Stimulated activated CD8-positive, alpha-beta memory T cell treated with anti-CD3 and anti-CD28 coated beads, Interleukin-4, amount 100 ng/mL, for 1 hour (primary cell): ENCODE measurements at places on chromosomes 12 and 14.

- no peak for DNase-seq
Measured at GRCh38 chr14:76208340-76208739, 56.6 kb downstream of the GPATCH2L start.

DNA sequence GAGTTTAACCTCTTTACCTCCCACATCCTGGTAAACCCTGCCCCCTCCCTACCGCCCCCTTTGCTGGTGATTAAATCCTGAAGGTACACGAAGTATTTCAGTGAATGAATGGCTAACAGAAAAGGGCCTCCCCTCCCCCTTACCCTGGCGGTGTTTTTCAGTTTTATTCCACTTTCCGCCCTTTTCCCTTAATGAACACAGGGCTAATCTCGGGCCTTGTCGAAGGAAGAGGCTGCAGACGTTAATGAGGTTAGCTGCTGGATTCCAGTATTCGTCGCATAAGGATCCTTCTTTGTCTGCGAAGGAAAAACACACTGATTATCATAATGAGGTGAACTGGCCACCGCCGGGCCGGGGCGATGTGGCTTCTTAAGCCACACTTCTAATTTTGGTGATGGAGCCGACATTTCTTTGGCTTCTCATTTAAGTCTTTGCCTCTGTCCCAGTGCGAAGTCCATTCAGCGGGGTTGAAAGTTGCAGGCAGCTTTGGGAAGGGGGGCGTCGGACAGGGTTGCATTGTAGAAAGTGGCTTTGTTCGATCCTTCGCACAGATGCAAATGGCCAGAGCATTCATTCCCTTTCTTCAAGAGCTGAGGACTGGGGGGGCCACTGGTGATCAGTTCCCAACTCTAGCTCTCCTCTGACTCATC, 6.5 kb downstream of the MEG3 start:
- no peak for DNase-seq

DNA sequence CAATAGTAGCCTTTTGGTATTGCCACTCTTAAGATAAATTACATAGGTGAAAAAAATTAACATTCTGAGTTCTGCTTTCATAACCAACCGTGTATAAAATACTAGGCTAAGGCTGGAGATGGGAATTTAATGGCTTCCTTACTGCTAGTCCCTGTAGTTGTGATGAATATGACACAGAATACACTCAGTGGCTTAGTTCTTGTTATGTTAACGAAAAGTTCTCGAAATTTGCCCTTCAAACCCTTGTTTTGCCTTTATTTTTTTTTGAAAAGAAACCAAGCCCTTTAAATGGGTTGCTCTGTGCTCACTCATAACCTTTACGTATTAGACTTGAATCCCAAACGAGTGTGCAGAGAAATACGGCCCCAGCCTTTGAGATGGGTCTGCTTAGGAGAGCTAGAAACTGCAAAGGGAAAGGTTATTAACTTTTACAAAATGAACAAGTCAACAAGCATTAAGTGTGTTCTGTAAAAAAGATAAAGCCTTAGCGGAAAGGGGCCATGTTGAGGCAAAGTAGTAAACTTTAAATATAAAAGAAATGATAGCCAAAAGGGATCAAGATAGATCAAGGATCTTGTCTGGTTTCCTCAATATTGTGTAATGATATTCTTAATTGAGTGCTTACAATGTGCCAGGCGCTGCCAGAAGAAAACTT, 1.7 kb downstream of the NUDT4 start:
- no peak for DNase-seq

DNA sequence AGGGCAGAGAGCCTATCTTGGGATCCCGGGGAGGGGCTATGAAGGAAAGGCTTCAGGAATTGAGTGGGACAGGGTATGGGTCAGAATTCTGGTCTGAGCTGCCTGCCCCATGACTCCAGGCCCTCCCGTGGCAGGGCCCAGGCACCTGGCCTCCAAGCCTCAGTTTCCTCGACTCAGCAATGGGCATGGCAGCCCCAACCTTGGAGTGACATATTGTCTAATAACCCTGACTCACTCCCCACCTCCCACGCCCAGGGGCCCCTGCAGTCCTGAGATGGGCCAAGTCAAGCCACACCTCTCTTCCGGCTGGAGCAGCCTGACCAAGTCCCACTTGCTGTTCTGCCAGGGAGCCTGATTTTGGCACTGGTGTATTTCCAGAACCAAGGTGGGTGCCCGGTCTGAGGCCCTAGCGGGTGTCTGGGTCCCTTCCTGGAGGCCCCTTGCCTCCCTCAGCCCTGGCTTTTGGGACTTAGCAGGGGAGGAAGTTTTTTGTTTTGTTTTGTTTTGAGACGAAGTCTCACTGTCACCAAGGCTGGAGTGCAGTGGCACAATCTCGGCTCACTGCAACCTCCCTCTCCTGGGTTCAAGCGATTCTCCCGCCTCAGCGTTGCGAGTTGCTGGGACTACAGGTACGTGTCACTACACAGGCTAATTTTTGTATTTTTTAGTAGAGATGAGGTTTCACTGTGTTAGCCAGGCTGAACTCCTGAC, 40.3 kb upstream of the RCOR1 start:
- no peak for DNase-seq

- DNase-seq: no peak
Measured at GRCh38 chr14:95489214-95490137, 27.0 kb downstream of the SYNE3 start.

GRCh38 chr14:75242546-75243273, 35.9 kb upstream of the FOS start:
- no peak for DNase-seq

- DNase-seq: no peak
Measured at GRCh38 chr12:71645268-71645667, 18.4 kb downstream of the ZFC3H1 start.

DNA sequence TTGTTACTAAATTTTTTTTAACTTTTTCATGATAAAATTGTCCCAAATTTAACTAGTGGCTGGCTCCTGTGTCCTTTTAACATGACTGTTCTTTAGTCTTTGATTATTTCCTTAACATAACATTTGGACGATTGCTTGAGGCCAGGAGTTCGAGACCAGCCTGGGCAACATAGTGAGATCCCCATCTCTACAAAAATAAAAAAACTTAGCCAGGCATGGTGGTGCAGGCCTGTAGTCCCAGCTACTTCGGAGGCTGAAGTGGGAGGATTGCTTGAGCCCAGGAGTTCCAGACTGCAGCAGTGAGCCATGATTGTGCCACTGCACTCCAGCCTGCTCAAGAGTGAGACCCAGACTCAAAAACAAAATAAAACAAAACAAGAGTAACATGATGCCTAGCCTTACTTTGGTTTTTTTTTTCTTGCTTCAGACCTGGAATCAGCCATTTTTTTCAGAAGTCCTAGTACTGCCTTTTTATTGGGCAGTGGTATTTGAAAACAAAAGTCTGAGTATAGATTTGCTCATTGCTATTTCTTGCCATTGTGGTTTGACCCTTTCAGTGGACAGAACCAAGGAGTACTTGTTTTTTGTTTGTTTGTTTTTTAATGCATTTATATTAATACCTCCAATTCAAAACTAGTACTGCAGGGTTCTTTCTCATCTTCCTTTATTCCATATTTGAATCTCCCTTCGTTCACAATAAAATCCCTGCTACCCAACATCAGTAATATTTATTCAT, 4.8 kb downstream of the TOGARAM1 start:
- DNase-seq: no peak

- DNase-seq: no peak
Measured at GRCh38 chr12:57720606-57721595, 17.6 kb downstream of the AGAP2 start.

GRCh38 chr12:69569236-69569635, 16.0 kb upstream of the CCT2 start:
- no peak for DNase-seq

- DNase-seq: no peak
Measured at GRCh38 chr12:41437563-41437962, 249.4 kb downstream of the PDZRN4 start.

DNA sequence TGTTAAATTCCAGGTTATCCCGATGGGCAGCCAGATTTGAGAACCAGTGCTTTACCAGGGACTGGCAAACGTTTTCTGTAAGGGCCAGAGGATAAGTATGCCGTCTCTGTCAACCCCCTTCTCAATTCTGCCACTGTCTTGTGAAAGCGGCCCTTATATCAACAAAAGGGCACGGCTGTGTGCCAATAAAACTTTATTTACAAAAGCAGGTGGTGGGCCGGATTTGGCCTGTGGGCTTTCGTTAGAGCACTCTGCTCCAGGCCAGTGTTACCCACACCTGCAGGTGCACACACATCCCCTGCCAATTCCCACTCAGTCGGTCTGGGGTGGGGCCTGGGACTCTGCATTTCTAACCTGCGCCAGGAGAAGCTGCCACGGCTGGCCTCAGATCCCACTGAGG, 111.2 kb downstream of the RFLNA start:
- DNase-seq: no peak

DNA sequence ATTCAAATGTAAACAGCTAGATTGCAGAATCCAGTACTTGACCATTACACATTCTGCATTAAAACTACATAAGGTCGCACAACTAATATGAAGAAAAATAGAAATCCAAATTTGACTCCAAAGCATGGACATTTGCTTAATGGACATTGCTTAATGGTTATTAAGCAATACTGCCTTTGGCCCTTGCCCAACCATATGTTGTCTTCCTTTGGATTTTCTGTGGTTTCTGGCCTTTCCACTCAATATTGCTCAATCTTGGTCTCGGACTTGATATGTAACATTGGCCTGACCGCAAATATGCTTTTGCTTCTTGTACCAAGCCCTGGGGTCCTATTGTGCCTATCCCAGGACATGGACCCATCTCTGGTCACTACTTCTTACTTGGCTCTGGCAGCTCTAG, 67.2 kb downstream of the PTPRR start:
- DNase-seq: no peak

GRCh38 chr12:112973818-112974231, 4.5 kb upstream of the OAS2 start:
- no peak for DNase-seq
